NCI-H1930 (cell line): ENCODE measurements at places on chromosomes 11 and 22.

GRCh38 chr11:12529793-12530192 is 144.4 kb upstream of the TEAD1 start:
- no peak for DNase-seq

GRCh38 chr22:41271787-41272186 is 14.2 kb downstream of the RANGAP1 start:
- no peak for DNase-seq

- no peak for DNase-seq
Measured at GRCh38 chr11:120424185-120424969, 87.2 kb upstream of the GRIK4 start.

GRCh38 chr22:48506506-48507145 is 1321.0 kb downstream of the BRD1 start:
- no peak for DNase-seq

DNA sequence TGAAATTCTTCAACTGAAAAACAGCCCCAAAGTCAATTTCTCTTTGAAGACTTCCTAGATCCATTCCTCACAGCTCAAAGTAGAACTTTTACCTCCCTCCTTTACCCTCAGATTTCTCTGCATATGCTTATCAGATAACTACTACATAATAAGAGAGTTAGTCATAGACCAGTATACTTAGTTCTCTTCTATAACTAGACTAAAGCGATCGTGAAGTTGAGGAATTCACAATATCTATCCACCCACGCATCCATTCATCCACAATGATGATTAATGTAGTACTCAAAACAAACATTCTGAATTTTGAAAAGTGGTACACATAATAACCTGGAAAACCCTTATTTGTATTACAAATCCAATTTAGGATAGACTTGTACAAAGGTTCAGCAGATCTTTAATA is 800.9 kb upstream of the TENM4 start:
- DNase-seq = no peak

DNA sequence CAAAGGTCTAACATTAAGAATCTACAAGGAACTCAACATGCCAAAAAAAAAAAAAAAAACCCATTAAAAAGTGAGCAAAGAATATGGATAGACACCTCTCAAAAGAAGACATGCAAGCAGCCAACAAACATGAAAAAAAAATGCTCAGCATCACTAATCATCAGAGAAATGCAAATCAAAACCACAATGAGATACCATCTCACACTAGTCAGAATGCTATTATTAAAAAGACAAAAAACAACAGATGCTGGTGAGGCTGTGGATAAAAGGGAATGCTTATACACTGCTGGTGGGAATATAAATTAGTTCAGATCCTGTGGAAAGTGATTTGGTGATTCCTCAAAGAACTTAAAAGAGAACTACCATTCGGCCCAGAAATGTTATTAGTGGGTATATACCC is 257.7 kb upstream of the PLET1 start:
- no peak for DNase-seq

- peak; percentile 56 for DNase-seq
Measured at GRCh38 chr11:789943-790342, at the start of gene CEND1. Gene CEND1, minus strand, starts transcription at chr11:790090. Its CDS starts 1,514 bp downstream, at chr11:788576.

GRCh38 chr11:7905961-7906429 is 25.1 kb downstream of the OR10A6 start:
- DNase-seq = no peak

DNA sequence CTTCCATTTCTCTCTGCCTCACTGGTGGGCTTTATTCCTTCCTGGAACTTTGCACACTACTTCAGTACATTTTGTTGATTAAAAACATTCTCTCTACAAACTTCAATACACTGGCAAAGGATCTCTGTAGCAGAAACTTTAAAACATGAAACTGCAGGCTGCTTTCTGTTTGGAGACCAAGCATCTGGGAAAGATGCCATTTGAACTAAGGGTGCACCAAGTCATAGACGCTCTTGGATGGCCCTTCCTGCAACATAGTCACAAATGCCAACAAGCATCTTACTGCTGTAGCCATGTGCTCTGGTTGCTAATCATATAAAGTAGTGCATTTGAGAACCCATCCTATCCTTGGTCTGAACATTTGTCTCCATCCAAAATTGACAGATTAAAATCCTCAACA is 56.4 kb downstream of the SNX19 start:
- no peak for DNase-seq

DNA sequence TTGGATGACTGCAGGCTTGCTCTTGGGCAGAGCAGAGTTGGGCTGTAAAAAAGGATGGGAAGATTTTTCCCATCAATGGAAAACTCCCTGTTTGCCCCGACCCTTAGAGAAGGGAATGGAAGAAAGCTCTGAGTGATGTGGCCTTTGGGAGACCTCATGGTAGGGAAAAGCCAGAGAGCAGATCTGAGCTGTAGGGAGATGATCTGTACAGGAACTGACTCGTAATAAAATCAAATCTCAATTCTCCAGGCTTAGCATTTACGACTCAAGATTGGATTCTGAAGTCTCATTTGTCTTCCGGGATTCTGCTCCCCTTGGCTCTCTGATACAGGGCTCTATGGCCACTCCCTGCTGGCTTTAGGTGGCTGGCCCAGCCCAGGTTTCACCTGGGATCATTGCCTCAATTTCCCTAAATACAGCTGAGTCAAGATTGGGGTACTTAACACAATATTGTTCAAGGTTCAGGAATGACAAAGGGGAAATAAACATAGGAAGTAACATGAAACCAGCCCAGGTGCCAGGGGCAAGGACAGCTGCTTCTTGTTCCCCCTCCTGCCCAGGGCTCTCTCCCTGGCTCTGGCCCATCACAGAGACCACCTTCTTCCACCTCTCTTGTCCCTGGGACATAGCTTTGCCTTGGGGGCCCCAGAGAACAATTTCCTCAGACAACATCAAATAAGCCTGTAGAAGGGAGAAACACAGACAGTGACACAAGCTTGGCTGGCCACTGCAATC is 38.4 kb upstream of the THY1 start:
- DNase-seq = no peak

DNA sequence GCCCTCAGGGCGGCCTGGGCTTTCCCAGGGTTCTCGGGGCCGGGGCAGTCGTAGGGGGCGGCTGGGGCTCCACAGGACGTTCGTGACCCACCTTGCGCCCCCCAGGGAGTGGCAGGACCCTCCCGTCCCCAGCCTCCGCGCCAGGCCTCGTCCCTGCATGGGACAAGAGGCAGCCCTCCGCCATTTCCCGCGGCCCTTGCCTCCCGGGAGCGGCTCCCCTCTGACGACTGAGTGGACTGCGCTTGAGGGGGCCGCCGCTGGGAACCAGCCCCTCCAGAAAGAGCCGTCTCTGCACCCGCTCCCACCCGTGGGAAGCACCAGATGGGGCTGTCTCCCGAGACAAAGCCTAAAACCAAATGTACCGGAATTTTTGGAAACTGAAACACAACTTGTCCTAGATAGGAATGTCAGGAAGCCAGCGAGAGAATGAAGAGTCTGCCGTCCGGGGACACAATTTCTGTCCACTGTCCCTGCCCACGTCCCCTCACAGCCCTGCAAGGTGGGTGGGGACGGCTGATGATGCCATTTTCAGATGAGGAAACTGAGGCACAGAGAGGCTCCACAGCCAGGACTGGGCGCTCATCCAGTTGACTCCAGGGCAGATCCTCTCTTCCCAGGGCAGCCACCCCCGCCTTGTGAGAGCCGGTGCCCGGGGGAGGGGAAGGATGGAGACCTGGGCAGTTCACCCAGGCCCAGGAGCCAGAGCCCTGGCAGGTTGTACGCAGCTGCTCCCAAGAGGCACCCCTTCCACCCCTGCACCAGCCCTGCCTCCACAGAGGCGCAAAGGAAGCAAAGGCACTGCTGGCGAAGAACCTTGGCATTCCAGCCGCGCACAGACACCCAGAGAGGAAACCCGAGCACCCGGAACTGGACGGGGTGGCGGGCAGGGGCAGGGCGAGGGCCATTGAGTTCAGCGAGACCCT is 18.1 kb upstream of the PICK1 start:
- no peak for DNase-seq

GRCh38 chr22:24989541-24989951 is 37.0 kb downstream of the KIAA1671 start:
- DNase-seq = no peak

DNA sequence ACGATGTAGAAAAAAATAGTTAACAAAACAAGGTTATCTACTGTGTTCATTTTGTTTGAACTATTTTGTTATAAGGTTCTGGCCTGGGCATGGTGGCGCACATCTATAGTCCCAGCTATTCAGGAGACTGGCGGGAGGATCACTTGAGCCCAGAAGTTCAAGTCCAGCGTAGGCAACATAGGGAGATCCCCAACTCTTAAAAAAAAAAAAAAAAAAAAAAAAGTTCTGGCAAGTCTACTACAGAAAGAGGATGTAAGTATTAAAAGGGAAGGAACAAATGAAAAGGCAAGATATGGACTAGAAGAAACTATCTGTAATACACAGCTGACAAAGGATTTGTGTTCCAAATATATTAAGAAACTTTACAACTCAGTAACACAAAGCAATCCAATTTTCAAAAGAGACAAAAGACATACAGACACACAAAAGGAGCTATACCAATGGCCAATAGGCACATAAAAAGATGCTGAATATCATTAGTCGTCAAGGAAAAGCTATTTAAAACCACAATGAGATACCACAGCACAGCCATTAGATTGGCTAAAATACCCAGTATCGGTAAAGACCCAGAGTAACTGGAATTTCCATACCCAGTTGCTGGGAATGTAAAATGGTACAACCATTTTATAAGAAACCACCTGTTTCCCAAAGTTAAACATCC is 27.4 kb downstream of the RRAS2 start:
- DNase-seq = no peak

DNA sequence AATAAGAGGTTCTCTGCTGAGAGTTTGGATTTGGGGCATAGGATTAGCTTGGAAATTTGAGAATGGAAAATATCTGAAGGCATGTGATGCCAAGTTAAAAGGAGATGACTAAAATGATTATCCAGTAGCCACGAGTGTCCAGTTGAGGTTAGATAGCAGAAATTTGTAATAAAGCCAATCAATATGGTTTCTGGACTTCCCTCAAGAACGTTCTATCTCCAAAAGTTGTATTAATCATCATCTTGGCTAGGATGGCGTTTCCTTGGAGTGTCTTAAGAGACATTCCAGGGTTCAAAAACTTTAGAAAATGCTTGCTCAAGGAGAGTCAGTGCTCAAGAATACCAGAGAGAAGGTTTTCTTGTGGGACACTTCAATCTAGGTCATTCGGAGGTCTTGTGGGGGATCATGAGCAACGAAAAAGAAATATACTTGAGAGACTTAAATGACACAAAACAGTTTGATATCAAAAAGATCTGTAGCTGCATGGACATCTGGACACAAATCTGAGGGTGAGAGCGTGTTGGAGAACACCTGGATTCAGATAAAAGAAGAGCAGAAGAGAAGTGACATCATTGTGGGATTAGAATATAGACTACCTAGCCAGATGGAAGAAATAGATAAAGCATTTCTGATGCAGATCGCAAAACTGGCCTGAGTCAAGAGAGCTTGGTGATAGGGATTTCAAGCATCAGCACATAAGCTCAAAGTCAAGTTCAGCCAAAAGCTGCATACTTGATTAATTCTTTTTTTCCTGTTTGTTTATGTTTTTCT is 97.7 kb downstream of the ARFGAP2 start:
- DNase-seq = no peak

- DNase-seq = no peak
Measured at GRCh38 chr11:41878095-41878494, 418.6 kb upstream of the LRRC4C start.

DNA sequence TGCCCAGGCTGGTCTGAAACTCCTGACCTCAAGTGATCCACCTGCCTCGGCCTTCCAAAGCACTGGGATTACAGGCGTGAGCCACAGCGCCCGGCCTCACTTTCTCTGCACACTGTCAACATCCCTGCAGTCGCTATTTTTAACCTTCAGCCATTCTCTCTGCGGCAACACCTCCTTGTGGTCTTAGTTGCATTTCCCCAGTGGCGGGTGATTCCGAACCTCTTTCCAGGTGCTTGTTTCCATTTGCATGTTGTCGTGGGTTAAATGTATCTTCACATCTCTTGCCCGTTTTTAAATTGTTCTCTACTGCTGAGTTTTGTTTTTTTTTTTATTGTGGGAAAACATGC is 2.2 kb upstream of the SCT start:
- DNase-seq = no peak

DNA sequence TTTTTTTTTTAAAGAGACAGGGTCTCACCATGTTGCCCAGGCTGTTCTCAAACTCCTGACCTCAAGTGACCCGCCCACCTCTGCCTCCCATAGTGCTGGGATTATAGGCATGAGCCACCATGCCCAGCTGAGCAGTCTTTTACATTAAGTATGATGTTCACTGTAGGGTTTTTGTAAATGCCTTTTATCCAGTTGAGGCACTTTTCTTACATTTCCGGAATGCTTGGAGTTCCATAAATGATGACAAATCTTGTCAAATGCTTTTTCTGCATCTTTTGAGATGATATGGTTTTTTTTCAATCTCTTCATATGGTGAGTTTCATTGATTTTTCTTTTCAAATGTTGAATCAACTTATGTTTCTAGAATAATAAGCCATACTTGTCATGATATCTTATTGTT is 29.4 kb upstream of the CTTN start:
- no peak for DNase-seq

DNA sequence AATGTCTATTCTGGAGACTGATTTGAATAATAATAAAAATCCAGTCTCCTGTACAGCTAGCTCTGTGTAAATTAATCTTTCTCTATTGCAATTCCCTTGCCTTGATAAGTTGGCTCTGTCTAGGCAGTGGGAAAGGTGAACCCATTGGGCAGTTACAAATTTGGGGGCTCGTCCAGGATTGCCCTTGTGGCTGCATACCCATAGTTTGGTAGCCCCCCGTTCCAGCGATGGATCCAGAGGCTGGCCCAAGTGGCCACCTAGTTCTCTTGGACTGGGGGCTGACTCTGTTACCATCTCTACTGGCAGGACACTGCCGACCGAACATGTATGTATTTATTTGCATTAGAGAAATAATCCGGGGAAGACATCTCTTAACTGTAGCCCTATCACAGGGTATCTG is 326.2 kb upstream of the PDGFD start:
- no peak for DNase-seq

GRCh38 chr11:61007383-61007955 is 36.0 kb downstream of the CD6 start:
- no peak for DNase-seq

GRCh38 chr11:103529181-103529684 is 420.0 kb downstream of the DYNC2H1 start:
- no peak for DNase-seq
